ENCODE measurements at places on chromosomes 7 and 10.

GRCh38 chr10:85225311-85225710, 896.9 kb downstream of the CCSER2 start:
- DNase-seq: no peak

DNA sequence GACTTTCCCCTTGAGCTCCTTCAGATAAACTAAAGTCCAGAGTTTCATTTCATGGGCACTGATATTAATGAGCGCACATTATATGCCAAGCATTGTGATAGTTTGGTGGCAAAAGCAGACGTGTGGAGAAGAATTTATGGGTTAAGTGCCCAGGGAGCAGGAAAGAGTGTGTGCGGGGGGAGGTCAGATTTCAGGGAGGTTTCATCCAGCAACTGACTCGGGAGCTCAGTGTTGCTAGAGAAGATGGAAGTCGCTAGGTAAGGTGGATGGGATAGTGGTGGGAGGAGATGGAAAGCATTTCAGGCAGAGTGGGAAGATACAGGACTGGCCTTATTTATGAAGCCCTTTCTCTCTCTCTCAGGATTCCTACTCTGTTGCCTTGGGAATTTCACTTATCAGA, 223.0 kb downstream of the SNX10 start:
- DNase-seq: no peak

- no peak for DNase-seq
Observed at GRCh38 chr7:148773334-148773733, 74.6 kb downstream of the CUL1 start.

- DNase-seq: no peak
Observed at GRCh38 chr10:76509446-76509845, 1078.0 kb downstream of the LRMDA start.

DNA sequence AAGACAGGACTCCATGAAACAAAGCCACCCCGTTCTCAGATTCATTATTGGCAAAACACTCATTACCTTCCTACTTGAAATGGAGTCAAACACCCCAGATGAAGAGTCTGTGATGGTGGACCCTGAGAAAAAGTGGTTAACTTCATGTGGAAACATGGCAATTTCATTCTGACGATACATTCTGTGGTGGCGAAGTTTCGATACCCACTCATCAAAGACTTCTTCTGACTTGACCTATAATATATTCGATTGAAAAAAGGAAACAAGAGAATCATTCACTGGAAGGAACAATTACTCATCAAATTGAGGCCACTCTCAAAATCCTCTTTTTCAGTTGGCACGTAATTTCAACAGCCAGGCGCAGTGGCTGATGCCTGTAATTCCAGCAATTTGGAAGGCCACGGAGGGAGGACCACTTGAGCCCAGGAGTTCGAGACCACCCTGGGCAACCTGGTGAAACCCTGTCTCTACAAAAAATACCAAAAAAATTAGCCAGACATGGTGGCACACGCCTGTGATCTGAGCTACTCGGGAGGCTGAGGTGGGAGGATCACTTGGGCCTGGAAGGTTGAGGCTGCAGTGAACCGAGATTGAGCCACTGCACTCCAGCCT, 108.8 kb upstream of the GSDME start:
- DNase-seq: no peak

GRCh38 chr7:27100694-27101170, 1.8 kb downstream of the HOXA2 start:
- DNase-seq: no peak

- no peak for DNase-seq
Observed at GRCh38 chr7:157299613-157300368, 37.0 kb upstream of the DNAJB6 start.

- no peak for DNase-seq
Observed at GRCh38 chr7:51121036-51121790, 195.4 kb downstream of the COBL start.

GRCh38 chr7:157634401-157635147, 297.8 kb downstream of the DNAJB6 start:
- no peak for DNase-seq

DNA sequence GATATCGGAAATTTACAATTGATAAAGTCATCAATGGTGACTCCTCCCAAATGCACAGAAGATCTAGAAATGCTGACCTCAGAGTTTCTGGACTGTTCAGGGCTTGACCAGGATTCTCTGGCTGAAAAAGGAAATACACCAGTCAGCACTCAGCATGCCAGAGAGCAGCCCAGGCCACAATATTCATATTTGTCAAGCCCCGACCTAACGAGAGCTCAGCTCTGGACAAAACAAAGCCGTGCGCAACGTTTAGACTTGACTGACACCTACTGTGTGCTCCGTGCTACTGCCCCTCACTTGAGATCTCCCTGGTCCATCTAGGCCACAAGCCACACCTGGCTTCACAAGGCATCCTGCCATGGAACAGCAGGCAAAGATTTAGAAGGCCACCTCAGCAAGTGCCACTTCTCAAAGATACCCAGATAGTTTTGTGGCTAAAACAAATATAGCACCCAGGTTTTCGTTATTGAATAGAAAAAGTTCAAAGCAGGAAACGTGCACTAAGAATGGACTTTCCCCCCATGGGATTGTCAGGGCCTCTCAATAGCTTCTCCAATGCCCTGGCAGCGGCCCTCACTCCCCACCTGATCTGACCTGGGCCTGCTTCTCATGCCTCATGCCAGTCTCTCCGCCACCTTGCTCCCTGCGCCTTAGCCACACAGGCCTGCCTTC, 218.3 kb downstream of the FAM107B start:
- no peak for DNase-seq

GRCh38 chr10:70834021-70834420, 18.3 kb downstream of the SGPL1 start:
- DNase-seq: no peak

- DNase-seq: no peak
Observed at GRCh38 chr10:86376852-86377796, 10.5 kb upstream of the GRID1 start.

DNA sequence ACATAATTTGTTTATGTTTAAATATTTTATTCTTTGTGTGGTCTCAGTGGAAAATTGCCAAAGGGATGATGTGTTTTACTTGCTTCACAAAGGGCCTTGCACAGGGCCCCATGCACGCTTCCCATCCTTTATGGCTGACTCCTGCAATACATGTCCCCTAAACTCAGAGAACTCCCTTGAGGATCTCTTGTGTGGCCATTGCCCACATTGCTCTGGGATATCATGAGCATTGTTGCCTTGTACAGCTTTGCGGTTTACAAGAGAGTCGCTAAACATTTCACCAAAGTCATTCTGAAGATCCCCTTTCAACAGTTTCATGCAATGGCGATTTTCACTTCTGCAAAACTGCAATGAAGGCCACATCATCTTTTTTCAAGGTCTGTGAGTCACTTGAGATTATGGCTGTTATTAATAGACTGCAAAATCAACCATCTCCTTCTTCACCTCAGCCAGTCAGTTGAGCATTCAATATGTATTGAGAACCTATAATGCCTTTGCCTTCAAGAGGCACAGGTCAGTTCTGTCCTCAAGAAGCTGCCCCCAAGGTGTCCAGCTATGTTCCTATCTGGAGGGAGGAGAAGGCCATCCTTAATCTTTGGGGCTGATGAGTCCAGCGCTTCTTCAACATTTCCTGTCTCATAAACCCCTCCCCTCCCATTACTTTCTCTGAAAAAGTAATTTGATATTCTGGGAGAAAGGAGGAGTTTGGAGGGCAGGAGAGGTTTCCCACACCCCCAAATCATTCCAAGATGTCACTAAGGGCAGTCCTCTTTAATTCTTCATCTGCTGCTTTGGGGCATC, 108.1 kb downstream of the CCDC71L start:
- DNase-seq: no peak

GRCh38 chr7:129649128-129649690, 37.7 kb downstream of the NRF1 start:
- DNase-seq: no peak

- DNase-seq: no peak
Observed at GRCh38 chr7:21969822-21970221, 24.1 kb upstream of the CDCA7L start.

DNA sequence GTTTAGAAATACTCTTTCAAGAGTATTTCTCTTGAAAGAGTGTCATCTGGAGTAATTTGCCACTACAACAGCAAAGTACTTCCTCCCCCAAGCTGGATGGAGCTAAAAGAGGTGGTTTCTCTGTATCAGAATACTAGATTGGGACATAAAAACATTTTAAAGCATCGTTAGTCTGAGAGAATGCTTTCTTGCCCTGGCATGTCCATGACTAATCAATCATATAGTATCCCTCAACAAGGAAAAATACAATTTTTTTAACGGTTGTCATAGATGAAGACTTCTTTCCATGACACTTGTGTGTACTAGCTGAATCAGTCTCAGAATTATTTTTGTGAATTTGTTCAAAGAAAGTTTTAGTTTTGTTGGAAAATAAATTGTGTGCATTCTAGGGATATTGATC, 237.9 kb downstream of the NEBL start:
- no peak for DNase-seq

DNA sequence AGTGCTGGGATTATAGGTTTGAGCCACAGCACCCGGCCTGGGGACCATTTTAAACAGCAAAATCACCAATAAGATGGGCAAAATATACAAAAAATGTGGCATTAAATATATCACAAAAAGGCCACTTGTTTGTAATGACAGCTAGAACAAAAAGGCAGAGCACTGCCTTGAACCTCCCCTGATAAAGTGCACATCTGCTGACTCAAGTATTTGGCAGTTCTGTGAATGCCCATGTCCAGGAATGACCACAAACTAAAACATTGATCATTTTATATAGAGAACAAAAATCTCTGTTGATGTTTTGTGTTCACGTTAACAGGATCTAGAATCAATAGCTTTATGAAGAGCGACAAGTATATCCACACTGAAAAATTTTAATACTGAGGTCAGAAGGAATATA, 21.5 kb downstream of the HERC4 start:
- no peak for DNase-seq

DNA sequence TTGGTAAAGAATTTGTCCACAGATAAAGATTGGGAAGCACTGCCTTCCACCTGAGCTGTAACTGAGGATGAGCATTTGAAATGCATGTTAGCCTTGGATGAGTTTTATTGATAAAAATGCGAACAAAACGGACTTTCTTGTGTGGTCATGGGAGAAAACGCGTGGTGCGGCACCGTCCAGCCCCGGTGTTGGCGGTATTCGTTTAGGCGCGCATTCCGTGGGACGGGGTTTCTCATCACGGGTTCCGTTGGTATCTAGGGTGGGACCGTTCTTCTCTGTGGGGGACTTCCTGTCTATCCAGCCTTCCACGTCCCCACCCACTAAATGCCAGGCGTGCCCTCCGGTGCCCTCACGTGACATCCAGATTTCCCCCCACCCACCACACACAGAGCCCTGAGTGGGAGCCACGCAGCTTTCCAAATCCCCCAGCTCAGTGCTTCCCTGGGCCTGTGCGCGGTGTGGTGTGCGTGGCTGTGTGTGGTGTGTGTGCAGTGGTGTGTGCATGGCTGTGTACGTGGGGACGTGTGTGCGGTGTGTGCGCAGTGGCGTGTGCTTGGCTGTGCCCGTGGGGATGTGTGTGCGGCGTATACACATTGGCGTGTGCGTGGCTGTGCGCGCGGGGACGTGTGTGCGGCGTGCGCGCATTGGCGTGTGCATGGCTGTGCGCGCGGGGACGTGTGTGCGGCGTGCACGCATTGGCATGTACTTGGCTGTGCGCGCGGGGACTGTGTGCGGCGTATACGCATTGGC, 18.1 kb downstream of the IQCE start:
- DNase-seq: no peak

DNA sequence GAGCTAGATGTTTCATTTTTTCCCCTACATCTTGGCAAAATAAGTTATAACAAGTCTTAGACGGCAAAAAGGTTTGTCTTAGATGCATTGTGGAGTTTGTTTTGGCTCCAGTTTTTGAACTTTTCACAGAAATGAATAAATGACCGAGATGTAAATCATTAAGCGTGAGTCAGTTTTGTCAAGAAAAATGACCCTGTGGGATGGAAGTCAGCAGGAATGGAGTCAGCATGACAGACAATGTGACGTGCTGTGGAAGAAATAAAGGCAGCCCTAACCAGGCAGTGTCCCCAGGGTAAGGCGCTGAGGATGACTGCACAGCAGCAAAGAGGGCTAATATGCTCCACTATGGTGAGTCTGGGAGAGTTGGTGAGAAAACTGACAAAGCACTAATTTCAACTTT, 163.2 kb downstream of the NOC3L start:
- DNase-seq: no peak

DNA sequence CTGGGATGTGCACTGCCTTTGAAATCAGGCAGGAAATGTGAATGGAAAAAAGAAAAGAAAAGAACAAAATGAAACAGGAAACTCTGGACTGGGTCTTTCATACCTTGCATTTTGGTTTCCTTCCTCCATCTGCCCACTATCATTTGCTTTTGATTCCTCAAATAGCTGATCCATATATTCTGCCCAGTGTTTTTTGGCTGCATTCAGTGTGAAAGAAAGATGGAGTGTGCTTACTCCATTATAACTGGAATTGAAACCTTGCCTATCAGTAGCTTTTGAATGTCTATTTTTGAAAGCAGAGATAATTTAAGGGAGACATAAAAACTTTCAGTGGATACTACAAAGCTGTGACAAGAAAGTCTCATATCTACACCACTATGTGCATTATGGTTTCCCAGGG, 64.1 kb upstream of the ASAH2 start:
- DNase-seq: no peak

GRCh38 chr7:94266238-94266644, 128.5 kb upstream of the COL1A2 start:
- DNase-seq: no peak

DNA sequence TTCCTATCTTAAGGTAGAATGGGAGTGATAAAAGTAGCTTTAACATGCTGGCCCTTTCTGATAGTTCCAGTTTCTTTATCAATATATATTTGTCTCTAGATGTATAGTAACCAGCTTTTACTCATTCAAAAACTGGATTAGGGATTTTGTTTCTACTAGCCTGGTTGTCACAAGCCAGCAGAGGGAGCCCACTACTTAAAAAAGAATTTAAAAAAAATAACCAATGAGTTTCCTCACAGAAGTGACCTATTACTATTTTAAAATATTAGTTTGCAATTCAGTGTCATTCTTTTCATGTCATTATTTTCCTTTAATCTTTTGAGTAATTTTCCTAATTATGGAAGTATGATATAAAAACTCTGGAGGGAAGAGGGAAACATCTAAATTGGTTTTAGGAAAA, 142.1 kb downstream of the PHTF2 start:
- DNase-seq: no peak

DNA sequence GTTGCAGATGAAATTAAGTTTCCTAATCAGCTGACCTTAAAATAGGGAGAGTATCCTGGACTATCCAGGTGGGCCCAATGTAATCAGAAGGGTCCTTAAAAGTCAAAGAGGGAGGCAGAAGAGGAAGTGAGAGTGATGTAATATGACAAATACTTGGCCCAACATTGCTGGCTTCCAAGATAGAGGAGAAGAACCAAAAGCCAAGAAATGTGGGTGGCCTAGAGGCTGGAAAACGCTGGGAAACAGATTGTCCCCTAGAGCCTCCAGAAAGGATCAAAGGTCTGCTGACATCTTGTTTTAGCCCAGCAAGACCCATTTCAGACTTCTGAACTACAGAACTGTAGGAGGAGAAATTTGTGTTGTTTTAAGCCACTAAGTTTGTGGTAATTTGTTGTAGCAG, 79.7 kb upstream of the NOBOX start:
- no peak for DNase-seq

- DNase-seq: no peak
Observed at GRCh38 chr10:78572565-78572964, 496.2 kb upstream of the ZMIZ1 start.

Measured in HS-27A (cell line).